ENCODE measurements at places on chromosomes 1 and 21.

DNA sequence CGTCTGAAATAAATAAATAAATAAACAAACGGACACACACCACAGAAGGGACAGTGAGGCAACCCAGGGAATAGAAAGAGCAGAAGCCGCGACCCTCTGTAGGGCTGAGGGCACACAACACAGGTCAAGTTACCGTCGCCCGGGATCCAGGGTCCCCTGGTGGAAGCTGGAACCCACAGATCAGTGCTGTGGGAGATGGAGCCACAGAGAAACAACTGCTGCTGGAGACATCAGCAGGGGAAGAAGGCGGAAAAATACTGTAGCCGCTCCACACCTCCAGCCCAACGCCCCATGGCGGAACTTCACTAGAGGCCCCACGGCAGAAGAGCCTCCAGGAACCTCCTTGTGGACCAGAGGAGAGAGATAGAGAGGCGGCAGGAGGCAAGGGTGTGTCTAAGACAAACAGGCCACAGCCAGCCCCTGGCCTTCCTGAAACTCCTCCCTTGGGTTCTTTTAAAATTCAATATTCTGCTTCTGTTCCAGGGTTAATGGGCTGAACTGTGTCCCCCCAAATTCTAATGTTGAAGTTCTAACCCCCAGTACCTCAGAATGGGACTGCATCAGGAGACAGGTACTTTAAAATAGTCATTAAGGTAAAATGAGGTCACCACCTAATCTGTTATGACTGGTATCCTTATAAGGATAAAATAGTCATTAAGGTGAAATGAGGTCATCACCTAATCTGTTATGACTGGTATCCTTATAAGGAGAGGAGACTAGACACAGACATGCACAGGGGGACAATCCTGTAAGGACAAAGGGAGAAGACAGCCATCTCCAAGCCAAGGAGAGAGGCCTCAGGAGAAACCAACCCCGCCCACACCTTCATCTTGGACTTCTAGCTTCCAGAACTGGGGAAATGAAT is 7.7 kb upstream of the HLCS start:
- DNase-seq = no peak

DNA sequence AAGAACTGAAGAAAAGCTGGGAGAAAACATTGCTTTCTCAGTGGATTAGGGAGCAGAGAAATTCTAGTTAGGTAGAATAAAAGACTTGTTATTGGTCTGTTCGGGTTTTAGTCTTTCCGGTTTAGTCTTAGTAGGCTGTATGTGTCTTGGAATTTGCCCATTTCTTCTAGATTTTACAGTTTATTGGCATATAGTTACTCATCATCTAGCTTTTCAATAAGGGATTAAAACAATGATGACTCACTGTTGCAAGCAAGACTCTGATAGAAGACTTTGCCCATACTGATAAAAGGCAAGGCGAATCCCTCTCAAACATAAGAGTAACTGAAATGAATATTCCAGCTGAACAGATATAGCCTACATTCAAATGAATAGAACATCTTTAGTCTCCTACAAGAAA is 62.3 kb downstream of the GPR137B start:
- DNase-seq = no peak

DNA sequence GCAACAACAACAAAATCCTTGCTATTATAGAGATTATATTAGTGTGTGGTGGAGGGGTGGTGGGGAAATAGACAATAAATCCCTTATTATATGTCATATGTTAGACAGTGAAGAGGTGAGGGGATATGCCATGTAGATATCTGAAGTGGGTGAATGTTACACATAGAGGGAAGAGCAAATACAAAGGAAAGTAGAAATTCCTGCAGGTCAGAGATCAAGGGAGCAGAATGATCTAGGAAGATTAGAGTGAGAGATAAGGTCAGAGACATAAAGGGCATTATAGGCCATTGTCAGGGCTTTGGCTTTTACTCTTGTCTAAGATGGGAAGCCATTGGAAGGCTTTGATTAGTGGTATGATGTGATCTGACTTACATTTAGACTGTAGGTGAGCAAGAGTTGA is 38.5 kb downstream of the PRKAA2 start:
- DNase-seq = no peak

DNA sequence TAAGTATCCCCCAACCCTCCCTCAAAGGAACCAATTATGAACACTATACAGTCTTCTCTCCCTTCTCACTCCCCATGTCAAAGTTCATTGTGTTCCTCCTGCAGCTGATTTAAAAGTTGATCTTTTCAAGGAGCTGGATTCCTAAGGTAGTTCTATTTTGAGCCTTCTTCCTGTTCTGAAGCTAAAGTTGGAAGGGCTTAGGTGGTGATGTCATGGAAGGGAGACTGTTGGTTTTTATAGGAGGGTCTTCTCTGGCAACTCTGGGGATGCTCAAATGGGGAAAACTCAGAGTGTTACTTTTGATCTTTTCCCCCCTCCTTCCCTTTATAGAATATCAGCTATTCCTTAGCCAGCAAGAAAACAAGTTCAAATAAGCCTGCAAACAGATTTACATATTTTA is 83.0 kb upstream of the AK4 start:
- no peak for DNase-seq

DNA sequence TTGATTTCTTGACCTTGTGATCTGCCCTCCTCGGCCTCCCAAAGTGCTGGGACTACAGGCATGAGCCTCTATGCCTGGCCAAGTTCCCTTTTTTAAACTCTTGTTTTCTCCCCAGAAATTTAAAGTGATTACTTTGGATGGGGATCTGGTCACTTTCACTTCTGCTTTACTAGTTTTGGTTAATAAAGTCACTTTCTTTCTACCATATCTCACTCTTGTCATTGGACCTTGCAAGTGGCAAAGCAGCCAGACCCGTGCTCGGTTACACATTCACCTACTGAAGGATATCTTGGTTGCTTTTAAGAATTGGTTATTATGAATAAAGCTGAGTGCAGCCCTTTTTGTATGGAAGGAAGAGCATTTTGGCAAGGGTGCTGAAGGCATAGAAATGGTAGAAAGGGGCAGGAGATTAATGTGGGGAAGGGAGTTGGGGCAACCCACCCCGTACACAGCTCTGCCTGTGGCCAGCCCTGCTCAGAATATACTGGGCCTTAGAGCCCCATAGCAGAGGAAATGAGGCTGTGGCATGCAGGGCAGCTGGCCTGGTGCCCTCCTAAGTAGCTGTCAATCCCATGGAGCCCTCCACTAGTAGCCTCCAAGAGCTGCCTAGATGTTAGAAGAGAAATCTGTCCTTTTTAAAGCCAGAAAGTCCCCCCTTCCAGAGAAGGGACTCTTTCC is 40.7 kb downstream of the CD2 start:
- DNase-seq = no peak

DNA sequence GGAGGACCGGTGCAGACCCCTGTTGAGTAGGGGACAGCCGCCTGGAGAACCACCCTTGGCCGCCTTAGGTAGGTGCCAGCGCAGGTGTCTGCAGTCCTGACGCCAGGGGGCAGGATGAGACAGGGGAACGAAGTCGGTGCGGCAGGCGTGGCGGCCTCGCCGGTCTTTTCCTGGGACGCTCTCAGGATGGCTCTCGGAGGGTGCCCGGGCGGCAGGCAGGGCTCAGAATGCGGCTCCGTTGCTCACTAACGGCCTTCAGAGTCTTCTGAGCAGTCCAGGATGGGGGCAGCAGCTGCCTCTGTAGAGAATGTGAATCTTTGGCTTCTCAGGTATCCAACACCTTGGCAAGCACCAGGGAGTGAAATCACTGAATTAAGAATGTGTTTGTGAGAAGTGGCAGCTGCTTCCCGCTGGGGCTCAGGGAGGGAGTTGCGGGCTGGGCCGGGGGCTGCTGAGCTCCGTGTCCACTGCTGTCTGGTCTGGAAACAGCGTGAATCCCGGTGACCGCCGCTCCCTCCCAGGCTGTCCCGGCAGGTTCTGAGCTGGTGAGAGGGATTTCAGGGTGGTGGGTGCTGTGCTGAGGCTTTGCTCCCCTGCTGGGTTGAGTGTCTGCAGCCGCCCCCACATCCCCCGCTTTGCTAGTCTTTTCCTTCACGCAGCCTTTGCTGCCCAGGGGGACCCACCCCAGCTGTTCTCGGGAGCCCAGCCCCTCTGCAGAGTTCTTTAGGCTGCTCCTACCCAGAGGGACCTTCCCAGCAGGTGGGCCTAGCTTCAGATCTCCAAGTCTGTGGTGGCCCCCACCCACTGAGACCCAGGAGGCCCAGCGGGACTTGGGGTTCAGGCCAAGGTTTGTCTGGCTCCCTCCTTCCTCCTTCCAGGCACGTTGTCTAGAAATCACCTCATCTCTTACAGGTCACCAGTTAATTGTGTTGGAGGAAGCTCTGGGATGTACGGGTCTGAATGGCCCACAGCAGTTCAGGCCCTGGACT is 11.1 kb upstream of the C1orf174 start:
- peak; percentile 35 for DNase-seq

- DNase-seq = no peak
Observed at GRCh38 chr1:185853739-185854138, 119.5 kb downstream of the HMCN1 start.

DNA sequence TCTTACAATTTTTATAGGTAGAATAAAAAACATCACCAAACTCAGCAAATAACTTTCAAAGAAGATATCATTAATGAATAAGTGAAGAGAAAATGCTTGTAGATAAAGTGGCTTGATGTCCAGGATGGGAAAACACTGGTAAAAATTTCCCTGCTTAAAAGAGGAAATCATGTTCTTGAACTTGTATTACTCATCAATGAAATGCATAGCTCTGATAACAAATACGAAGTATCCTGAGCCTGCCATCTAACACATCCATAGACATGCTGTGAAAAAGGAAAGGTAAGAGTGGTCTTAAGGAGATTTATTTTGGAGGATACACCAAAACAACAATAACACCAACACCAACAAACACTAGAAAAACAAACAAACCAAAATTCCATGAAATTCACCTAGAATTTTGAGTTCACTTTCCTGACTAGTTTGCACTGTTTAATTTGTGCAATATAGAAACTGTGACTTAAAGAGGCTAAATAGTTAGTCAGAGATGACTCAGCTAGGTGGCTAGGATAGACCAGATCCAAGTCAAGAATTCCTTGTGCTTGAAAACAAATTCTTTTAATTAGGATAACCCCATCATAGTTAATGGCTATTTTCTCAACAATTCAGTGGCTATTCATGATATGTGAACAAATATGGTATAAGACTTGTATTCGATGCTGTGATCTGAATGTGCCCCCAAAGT is 179.8 kb upstream of the KCNK2 start:
- DNase-seq = no peak

- no peak for DNase-seq
Observed at GRCh38 chr1:44292651-44293050, 62.4 kb downstream of the ERI3 start.

DNA sequence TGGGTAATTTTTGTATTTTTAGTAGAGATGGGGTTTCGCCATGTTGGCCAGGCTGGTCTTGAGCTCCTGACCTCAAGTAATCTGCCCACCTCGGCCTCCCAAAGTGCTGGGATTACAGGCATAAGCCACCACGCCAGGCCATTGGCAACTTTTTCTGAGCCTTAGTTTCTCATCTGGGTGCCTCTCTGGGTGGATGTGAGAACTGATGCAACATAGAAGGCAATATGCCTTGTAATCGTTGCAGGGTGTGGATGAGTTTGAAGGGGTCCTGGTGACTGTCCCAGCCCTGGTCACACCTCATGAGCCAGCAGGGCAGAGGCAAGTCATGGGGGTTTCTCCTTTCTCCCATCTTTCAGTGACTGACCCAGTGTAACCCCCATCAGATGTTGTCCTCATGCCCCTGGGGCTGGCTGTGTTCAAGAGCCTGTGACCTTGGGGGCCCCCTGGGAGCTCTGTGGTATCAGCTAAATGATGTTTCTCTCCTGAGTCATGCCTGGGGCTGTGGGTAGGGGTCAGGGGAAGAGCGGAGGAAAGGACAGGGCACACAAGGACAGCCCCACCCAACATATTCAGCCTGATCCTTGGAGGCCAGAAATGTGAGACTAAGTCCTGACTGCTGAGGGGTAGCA is 3.6 kb downstream of the COL9A2 start:
- no peak for DNase-seq

DNA sequence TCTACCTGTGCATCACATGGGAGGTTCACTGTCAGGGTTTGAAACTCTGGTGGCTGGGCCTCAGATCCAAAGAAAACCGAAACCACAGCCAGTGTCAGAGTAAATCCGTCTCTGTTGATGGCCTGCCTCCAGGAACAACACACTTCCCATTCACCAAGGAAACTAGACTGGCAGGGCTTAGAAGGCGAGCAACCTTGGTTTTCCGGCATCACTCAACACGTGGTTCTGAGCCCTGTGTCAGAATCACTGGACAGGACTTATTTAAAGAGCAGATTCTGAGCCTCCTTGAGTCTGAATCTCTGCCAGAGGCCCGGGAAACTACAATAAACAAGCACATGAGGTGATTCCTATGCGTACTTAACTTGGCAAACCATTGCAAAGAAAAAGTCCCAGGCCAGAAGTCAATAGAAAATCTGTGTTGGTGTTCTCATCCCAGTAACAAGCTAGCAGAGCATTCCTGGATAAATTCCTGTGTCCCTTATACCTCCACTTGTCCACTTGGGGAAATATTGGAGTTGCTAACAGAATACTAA is 70.0 kb downstream of the KCTD3 start:
- DNase-seq = no peak

- no peak for DNase-seq
Observed at GRCh38 chr1:245888809-245889208, 618.3 kb downstream of the SMYD3 start.

- no peak for DNase-seq
Observed at GRCh38 chr1:25624156-25624555, 7.6 kb downstream of the MAN1C1 start.

DNA sequence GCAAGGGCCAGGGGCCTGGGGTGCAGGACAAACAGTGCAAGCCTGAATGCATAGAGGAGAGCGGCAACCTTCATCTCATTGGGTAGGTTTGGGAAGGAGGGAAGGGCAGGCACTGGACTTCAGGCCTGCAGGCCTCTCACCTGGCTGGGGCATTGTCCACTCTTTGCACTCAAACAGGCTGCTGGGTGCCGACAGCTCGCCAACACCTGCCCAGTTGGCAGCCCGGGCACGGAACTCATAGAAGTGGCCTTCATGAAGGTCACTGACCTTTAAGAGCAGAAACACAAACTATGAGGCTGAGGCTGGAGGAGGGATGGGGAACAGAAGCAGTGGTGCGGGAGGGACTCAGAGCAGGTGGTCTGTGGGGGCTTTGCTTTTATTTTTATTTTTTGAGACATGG is 30.7 kb downstream of the MYOM3 start:
- no peak for DNase-seq

- peak; percentile 58 for DNase-seq
Observed at GRCh38 chr1:222618001-222618879, at the start of gene MIA3. Gene MIA3, plus strand, starts transcription at chr1:222618097. Its CDS starts 14 bp downstream, at chr1:222618111.
